ENCODE measurements at places on chromosomes 1 and 21.

DNA sequence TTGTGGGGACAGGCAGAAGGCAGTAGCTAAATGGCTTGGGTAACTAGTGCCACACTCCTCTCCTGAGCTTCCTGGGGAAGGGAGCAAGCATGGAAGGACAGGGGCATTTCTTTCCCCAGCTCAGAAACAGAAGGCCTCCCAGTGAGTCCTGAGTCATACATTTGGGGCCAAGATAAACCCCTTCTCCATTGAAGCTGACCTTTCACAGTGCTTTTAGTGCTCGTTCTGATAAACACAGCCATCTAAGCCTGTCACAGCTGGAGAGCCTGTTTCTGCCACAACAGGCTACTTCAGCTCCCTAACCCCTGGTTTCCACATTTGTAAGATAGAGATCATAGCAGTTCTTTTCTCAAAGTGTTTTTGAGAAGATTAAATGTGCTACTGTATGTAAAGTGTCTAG lies 374.0 kb downstream of the LMX1A start:
- DNase-seq = no peak

- DNase-seq = no peak
These were observed 62.4 kb upstream of the FAM3B start for GRCh38 chr21:41254090-41254700.

GRCh38 chr21:40176724-40177123 lies 309.5 kb downstream of the PCP4 start:
- DNase-seq = no peak

DNA sequence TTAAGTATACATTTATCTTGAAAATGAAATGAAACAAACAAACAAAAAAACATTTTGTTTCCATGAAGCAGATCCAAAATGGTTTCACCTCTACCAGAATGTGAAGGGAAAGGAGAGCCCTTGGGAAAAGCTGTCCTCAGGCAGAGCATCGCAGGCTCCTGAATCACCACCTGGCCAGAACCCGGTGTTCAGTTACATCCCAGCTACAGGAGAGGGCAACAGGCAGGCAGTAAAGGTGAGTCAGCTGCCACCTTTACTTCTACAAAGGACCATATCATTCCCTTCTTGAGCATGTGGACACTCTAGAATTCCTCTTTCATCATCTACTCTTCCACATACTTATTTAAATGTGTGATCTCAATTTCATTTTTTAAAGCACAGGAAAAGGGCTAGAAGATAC lies 151.2 kb downstream of the PIGK start:
- no peak for DNase-seq

DNA sequence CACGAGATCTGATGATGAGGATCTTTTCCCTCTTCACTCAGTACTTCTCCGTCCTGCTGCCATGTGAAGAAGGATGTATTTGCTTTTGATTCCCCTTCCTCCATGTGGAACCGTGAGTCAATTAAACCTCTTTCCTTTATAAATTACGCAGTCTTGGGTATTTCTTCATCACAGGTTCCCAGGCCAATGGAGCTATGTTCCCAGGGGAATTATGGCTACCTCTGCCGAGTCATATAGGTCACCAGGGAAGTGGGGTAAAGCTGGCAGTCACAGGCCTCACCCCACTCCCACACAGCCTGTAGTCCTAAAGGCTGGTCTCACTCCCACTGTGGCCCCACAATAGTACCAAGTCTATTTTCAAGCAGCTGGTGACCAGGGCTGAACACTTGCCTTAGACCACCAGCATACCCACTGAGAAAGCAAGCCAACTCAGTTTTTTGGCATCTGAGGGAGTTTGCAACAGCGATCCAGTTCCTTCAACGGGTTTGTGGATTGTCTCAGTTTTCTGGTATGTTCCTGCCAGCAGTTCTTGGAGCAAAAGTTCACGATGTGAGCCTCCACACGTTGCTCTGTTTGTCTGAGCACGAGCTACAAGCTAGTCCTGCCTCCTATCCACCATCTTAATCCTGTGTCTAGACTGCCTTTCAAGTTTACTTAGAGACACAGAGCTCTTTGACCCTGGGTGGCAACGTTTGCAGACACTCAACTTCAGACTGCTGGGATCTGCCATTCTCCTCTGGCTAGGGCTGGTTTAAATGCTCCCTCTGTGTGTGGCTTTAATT lies 104.5 kb downstream of the CENPF start:
- DNase-seq = no peak

DNA sequence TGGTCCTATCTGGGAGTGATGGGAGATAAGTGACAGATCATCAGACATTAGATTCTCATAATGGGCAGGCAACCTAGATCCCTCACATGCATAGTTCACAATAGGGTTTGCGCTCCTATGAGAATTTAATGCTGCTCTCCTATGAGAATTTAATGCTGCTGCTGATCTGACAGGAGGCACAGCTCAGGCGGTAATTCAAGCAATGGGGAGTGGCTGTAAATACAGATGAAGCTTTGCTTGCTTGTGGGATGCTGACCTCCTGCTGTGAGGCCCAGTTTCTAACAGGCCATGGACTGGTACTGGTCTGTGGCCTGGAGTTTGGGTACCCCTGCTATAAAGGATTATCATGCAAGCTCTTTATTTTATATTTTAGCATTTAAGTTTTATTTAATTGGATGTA lies 72.0 kb downstream of the ZMYM4 start:
- DNase-seq = no peak

GRCh38 chr1:93770640-93771039 lies 89.0 kb upstream of the BCAR3 start:
- no peak for DNase-seq

DNA sequence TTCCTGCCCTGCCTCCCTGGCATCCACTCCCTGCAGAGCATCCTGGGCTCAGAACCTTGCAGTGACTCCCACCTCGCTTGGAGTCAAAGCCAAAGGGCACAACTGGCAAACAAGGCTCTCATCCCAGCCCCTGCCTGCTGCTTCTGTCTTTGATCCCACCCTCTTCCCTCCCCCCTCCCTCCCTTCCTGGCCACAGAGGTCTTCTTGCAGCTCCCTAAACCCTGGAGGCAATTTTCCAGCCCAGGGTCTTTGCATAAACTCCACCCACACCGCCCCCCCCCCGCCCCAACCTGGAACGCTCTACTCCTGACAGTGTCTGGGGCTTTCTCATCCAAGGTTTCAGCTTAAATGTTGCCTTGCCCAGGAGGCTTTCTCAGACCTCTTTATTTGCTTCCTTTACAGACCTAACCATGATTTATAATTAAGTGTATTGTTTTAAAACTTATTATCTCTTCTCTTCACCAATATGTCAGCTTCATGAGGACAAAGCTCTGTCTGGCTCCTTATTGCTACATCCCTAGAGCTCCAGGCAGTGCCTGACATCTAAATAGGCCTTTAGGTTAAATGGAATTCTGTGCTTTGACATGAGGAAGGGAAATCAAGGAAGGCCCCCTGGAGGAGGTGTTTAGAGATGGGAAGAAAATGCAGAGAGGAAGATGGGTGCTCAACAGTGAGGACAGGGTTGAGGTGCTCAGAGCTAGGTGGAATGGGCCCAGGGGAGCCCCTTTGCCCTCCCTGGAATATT lies 37.7 kb upstream of the PADI1 start:
- no peak for DNase-seq

DNA sequence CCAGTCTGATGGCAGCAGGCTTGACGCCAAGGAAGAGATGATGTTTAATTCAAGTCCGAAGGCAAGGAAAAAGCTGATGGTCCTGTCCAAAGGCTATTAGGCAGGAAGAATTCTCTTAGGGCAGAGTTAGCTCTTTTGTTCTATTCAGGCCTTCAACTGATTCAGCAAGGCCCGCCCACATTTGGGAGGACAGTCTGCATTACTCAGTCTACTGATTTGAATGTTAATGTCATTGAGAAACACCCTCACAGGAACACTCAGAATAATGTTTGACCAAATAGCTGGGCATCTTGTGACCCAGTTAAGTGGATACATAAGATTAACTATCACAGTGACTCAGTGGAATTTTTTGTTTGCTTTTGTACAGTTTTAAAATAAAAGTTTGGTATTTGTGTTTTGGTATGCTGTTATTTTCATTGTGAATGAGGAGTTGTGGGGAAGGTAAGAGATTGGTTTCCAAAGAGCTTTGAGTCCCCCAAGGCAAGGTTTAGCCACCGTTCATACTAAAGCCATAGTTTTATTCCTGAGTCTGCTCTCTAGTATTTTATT lies 1.7 kb upstream of the ZNF691 start:
- no peak for DNase-seq

- DNase-seq = no peak
These were observed 205.0 kb downstream of the TNR start for GRCh38 chr1:175538442-175538841.

DNA sequence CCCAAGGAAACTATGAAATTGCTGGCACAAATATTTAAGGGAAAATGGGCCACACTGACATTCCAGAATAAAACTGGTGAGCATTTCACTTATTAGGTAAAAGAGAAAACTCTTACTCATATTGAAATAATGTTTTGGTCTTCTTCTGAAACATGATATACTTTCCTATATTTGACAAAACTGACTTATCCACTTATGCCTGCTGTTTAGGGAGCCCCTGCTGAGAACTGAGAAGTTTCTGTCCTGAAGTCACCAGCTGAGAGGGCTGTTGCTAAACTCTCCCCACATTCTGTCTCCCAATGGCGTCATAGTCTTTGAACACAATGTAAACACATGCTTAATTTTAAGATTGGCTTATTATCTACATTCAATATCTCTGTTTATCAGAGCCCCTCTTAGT lies 46.8 kb upstream of the ZC3H11B start:
- no peak for DNase-seq

GRCh38 chr1:25091658-25092057 lies 140.6 kb downstream of the SYF2 start:
- no peak for DNase-seq

- no peak for DNase-seq
These were observed 25.4 kb downstream of the PHGDH start for GRCh38 chr1:119737040-119737682.

Data from AML-193 (cell line).